ENCODE measurements at places on chromosomes 12 and 14. TPM values are rescaled to one million over a fixed set of nuclear protein-coding genes. Genes with fewer than 3 reads are reported as not detected.

GRCh38 chr12:100518376-100518775 lies 44.7 kb downstream of the NR1H4 start:
- DNase-seq: no peak

- DNase-seq: no peak
These were observed at the start of gene RFX4 for GRCh38 chr12:106582641-106583230. Gene RFX4 (plus strand): TSS chr12:106583004. CDS start chr12:106583321, 317 bp downstream.

Gene PHLDA1
- 23.6 TPM for total RNA-seq

DNA sequence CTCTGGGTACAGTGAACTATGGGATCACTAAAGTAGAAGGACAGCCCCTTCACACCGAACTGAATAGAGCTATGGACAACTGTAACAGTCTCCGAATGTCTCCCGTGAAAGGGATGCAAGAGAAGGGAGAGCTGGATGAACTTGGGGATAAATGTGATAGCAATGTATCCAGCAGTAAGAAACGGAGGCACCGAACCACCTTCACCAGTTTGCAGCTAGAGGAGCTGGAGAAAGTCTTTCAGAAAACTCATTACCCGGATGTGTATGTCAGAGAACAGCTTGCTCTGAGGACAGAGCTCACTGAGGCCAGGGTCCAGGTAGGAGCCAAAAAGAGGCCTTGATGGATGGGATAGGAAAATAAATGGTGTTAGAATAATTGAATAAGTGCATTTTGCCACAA lies 3.5 kb downstream of the ALX1 start:
- no peak for DNase-seq

DNA sequence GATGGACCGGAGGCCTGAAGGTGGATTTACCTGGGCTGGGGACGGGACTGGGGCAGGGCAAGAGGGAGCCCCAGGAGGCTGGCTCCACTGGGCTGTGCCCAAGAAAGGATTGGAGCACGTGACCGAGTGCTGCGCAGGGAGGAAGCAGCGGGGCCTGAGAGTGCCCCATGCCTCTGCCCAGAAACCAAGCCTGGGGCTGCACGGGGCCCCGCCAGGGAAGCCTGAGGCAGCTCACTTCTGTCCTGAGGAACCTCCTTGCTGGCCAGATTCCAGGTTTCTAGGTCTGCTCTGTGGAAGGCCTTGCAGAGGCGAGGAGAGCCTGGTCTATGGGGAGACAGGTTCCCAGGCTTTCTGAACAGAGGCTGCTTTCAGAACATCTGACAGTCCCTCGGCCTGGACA lies 10.4 kb downstream of the NGB start:
- DNase-seq: no peak

GRCh38 chr14:34623506-34623905 lies 6.4 kb downstream of the SNX6 start:
- no peak for DNase-seq

DNA sequence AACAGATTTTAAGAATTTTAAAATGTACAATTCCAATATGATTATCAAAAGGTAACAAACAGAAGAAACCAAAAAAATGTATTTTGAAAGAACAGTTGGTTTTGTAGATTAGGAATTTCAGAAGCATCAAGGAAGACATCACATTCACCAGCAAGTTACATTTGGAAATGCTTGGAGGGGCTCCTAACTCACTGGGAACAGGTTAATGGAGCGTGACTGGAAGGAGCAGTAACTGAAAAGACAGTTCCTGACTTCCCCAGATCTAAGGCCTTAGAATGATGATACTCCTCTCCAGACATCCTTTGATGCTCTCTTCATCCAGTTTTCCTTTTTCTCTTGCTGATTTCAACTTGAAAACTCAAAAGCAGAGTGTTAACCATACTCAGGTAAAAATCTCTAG lies 220.0 kb upstream of the EGLN3 start:
- DNase-seq: no peak

- no peak for DNase-seq
These were observed 160.3 kb upstream of the BMP4 start for GRCh38 chr14:54116972-54117371.

DNA sequence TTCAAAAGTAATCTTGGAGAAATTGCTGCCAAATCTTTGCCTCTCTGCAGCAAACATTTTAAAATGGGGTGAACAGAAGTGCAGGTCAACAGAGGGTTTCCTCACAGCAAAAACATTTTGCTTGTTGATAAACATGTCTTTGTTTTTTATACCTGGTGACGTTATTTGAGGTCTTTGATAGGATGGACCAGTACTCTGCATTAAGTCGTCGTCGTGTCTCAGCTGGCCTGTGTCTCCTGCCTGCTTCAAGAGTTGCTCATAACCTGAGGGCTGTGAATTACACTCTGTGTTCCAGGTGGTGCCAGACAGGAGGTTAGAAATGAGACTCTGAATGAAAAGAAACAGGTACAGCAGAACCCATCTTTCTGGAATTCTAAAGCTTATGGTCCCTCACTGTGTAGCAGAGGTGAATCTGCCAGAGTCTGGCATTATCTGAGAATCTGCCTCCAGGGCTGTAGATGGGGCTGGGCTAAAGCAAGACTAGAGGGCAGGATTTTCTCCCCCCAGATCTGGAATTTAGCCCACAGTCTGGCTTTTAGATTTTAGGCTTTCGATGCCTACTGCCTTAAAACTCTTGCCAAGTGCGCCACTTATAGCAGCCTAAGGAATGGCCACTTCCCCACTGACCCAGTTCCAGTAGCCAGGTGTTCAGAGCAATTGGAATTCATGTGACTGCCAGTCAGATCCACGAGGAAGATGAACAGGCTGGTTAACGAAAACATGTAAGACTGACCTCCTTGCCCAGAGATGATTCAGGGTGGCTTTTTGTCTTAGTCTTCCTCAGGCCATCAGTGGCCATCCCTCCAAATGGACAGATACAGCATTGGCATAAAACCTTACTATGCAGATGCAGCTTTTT lies 161.2 kb downstream of the PRKCH start:
- no peak for DNase-seq

GRCh38 chr12:127393465-127393864 lies 873.5 kb upstream of the TMEM132C start:
- DNase-seq: no peak

Gene ZDHHC22
- not detected for total RNA-seq

GRCh38 chr12:29582146-29582545 lies 84.7 kb upstream of the OVCH1 start:
- DNase-seq: no peak

DNA sequence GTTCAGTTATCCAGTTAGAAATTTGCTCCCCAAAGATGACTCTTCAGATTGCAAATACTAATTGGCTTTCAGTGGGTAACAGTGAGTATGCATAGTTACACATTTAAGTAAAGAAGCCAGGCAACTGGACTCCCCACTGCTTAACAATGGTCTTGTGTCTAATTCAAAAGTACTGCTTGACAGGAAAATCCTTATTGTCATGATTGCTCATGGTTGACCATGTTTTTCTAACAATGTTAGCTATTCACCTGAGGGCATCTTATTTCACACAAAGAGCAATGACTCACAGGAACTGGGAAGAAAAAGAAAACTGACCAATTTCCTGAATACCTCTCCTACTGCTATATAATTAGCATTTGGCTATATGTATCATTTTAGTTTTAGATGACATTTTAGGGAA lies 33.7 kb upstream of the ALG10B start:
- no peak for DNase-seq

Gene PSMA3
- 117 TPM for total RNA-seq

- DNase-seq: no peak
These were observed 19.8 kb downstream of the DAD1 start for GRCh38 chr14:22569106-22569736.

DNA sequence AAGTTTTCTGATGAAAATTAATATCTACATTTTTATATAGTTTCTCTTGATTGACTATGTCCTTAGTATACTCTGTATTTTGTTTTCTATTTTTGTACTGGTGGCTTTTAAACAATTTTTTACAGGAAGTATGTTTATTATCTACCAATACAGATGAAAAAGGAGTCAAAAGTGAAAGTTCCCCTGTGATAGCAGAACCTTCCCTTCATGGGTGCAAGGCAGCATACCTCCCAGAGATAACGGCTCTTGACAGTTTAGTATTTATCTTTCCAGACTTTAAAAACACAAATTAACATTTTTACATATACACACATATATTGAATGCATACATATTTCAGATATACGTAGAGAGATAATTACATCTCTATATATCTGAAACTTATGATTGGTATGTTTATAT lies 17.1 kb upstream of the FAM234B start:
- DNase-seq: no peak

DNA sequence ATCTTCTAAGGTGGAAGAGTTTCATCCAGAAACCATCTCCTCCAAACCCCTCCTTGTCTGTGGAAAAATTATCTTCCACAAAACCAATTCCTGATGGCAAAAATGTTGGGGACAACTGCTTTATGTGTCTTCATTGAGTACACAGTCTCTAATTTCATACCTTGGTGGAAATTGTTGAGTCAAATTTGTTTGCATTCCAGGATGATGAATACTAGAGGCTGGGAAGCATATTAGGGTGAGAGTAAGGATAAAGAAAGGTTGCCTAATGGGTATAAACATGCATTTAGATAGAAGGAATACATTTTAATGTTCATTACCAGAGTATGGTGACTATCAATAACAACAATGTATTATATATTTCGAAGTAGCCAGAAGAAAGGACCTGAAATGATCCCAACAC lies 98.2 kb downstream of the C12orf42 start:
- DNase-seq: no peak

GRCh38 chr12:79448816-79449215 lies 241.9 kb downstream of the PAWR start:
- DNase-seq: no peak

Gene MYO1H
- total RNA-seq: 0.49 TPM

- DNase-seq: no peak
These were observed 63.2 kb upstream of the PNMA1 start for GRCh38 chr14:73777420-73777819.

DNA sequence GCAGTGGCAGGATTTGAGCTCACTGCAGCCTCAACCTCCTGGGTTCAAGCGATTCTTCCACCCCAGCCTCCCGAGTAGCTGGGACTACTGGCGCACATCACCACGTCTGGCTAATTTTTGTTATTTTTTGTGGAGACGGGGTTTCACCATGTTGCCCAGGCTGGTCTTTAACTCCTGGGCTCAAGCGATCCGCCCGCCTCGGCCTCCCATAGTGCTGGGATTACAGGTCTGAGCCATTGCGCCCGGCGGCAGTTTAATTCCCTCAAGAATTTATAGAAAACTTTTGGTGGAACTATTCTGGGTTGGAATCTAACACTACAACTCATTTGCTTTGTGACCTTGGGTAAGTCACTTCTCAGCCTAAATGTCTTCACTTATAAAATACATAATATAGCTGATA lies 1.8 kb upstream of the SP1 start:
- no peak for DNase-seq

GRCh38 chr12:122018937-122019336 lies 2.7 kb upstream of the BCL7A start:
- DNase-seq: no peak

DNA sequence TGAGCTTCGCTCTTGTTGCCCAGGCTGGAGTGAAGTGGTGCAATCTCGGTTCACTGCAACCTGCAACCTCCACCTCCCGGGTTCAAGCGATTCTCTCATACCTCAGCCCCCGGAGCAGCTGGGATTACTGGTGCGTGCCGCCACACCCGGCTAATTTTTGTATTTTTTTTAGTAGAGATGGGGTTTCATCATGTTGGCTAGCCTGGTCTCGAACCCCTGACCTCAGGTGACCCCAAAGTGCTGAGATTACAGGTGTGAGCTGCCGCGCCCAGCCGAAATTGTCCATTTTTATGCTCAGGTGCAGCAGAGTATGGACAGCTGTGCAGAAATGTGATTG lies 19.2 kb upstream of the CYP46A1 start:
- no peak for DNase-seq

DNA sequence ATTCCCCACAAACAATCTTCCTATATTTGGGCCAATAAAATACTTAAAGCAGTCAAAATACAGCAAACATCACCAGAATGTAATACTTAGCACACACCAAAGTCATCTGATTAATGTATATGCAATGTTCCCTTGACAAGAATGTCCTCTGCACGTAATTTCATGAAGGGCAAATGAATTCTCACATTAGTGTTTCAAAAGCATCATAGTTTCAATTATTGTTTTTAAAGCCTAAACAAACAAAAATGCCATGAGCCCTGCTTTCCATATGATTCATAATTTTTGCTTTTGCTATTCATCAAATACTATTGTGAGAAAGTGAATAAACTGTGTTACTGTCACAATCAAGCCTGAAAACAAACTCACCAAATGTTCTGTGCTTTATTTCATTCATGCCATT lies 156.0 kb downstream of the EPS8 start:
- no peak for DNase-seq

Gene RIMBP2
- total RNA-seq: 0.05 TPM

Gene ESYT1
- 158 TPM for total RNA-seq

Gene VCPKMT
- total RNA-seq: 25.9 TPM

DNA sequence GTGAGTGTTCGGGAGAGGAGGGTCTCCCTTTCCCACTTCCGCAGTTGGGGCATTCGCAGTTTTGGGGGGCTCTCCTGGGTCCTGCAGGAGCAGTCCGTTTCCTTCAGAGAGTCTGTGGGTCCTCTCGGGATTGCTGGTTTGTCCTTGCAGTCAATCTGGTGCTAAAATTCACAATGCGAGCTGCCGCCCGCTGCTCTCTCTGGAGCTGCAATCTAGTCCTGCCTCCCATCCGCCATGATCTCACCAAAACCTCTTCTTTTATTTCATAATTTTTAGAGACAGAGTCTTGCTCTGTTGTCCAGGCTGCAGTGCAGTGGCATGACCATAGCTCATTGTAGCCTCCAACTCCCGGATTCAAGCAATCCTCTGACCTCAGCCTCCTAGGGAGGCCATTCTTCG lies 22.5 kb downstream of the RNFT2 start:
- DNase-seq: no peak

Gene PRR4
- 3.8 TPM for total RNA-seq

- DNase-seq: peak; percentile 41
These were observed 98.8 kb downstream of the CALM1 start for GRCh38 chr14:90495357-90496276.

- DNase-seq: no peak
These were observed 26.2 kb upstream of the NPFF start for GRCh38 chr12:53533471-53533870.

DNA sequence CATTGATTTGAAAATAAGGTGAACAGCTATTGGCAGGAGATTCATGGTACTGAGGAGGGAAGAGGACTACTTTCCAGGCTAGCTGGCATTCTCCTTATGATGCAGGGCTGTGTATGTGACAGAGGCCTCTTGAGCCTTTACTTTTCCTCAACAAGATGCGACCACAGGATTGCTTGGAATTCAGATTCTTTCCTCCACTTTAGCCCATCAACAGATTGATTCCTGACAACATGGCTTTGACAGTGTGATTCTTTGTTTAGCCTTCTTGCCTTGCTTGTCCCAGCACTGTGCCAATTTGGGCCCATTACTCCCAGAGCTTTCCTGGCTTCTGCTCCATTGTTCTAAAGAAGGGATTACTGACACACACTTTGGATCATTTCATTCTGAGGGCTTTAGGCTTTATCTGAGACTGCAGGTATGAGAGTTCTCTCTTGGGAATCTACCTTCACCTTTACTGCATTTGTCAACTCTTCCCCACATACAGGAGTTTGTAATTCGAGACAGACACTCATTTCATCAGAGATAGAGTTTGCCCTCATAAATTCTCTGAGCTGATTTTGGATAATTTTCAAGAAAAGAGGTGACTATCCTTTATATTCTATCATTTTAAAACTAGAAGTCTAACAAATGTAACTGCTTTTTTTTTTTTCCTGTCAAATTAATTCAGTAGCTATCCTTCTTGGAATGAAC lies 206.4 kb upstream of the GZMB start:
- DNase-seq: no peak

GRCh38 chr14:100065111-100065871 lies at the start of gene EVL:
Gene EVL (plus strand): TSS chr14:100065422. CDS start chr14:100065501, 79 bp downstream.
- DNase-seq: peak; percentile 85

Gene SLC35F4
- not detected for total RNA-seq

- DNase-seq: peak; percentile 58
These were observed 11.4 kb upstream of the DNAL1 start for GRCh38 chr14:73633116-73634010.

Measured in naive thymus-derived CD4-positive, alpha-beta T cell (primary cell).